ENCODE measurements at places on chromosomes 5 and 9.
A peak's percentile ranks its signal among the peaks of the same experiment; 100 is the strongest.

DNA sequence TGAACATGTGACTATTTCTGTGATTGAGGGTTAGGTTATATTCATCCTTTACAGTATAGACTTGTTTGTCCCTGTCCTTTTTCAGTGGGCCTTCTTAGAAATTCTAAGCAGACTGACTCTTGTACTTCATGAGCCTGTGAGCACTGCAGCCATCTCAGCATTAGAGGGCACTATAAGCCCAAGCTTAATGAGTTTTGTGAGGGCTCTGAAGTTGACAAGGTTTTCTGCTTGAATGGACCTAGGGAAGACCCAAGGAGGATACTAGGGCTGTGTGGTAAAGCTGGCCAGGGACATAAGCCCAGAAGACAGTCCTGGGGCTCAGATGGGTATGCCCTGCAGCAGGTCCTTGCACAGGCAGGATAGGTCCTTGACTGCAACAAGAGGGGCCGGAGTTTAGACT, 126.5 kb downstream of the MRPS30 start:
- DNase-seq = no peak

DNA sequence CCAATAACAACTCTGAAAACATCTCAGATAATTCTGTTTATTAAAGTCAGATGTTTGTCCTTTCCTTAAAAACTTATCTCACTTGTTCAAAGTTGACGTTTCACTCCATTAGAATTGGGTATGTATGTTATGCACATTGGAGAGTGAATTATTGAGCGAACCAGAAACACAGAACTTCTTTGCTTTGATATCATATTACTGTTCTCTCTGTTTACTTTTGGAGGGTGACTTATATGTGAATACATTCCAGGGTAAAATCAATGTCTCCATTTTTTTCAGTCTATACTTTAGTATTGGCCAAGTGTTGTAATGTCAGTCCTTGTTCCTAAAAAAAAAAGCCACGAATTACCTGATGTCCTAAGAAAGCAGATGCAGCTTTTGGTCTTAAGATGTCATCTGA, 307.4 kb downstream of the CSNK1G3 start:
- DNase-seq = peak; percentile 47

- DNase-seq = no peak
Measured at GRCh38 chr9:128145536-128145935, 3.7 kb upstream of the LCN2 start.

DNA sequence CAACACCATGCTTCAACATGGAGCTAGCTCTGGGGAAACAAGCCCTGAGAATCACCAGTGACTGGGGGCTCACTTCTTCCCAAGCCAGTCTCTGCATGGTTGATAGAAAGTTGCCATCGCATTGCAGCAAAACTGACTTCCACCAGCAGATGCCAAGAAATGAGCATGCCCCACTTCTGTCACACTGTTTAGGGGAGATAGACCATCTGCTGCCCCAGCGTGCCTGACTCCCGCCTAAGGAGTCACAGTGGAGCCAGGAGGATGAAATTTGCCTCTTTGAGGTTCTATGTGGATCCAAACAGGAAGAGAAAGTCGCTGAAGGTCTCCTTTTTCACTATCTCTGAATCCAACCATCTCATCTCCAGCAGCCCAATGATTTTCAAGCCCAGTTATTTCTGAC, 116.7 kb upstream of the SLIT3 start:
- DNase-seq = no peak

GRCh38 chr5:7615566-7616061, 219.7 kb downstream of the ADCY2 start:
- DNase-seq = no peak

DNA sequence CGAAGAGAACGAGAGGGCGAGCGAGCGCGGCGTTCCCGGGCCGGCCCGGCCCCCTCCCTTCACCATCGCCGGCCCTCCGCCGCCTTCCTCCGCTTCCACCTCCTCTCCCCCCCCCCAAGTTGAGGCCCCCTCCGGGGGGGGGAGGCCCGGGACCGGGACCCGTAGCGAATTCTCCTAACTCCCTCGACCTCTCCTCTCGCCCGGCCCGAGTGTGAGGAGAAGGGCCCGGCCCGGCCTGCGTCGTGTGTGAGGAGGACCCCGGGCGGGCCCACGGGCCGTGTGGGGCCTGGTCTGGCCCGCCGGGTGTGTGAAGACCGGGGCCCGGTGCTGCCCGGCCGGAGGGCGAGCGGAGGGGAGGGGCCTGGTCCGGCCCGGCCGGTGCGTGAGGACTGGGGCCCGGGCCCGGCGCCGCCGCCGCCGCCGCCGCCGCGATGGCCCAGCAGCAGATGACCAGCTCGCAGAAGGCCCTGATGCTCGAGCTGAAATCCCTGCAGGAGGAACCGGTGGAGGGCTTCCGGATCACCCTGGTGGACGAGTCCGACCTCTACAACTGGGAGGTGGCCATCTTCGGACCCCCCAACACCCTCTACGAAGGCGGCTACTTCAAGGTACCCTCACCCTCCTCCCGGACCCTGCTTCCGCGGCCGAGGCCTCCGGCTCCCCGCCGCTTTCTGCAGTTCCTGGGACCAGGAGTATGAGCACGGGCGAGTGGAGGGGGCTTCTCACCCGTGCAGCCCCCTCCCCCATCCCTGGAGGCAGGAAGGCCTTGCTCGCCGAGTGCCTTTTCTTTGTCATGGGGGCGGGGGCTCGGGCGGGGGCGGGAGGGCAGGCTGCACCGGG, 587 bp downstream of the UBE2R2 start:
- no peak for DNase-seq

- DNase-seq = no peak
Measured at GRCh38 chr9:4750023-4750673, 9.1 kb upstream of the AK3 start.

DNA sequence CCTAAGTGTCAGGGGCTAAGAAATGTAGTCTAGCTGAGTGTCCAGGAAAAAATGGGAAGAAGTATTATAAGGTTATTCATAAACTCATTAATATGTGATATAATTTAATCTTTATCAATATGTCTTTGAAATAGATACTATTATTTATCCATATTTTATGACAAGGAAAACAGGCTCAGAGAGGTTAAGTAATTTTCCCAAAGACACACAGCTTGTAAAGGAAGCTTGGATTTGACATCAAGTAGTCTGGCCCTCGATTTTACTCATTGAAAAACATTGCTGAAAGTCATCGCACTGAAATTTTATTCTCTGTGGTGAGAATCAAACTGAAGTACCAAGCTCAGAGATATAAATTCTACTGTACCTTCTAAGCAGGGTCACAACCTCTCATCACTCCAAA, 276.9 kb downstream of the MSX2 start:
- DNase-seq = no peak

DNA sequence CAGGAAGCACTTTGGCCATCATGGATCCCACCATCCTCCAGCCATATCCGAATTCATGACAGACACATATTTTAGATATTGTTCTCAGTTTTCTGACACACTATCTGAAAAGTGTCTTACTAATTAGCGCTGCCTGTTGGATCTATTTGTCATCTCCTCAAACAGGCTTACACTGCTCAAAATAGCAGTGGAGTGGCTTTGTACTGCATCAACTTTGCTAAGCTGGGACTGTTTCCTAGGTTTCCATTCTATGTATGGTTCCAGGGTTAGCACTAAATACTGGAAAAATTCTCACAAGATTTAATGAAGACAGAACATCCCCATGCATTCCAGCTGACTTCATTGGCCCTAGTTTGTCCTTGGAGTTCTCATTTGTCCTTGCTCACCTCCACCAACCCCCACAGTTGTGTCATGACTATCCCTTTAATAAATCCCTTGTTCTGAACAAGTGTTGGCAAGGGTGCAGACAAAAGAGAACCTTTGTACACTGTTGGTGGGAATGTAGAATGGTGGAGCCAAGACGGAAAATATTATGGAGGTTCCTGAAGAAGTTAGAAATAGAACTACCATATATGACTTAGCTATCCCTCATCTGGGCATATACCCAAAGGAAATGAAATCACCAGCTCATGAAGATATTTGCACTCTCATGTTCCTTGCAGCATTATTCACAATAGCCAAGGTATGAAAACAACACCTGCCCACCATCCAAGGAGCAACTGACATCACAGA, 136.5 kb upstream of the RAI14 start:
- no peak for DNase-seq

DNA sequence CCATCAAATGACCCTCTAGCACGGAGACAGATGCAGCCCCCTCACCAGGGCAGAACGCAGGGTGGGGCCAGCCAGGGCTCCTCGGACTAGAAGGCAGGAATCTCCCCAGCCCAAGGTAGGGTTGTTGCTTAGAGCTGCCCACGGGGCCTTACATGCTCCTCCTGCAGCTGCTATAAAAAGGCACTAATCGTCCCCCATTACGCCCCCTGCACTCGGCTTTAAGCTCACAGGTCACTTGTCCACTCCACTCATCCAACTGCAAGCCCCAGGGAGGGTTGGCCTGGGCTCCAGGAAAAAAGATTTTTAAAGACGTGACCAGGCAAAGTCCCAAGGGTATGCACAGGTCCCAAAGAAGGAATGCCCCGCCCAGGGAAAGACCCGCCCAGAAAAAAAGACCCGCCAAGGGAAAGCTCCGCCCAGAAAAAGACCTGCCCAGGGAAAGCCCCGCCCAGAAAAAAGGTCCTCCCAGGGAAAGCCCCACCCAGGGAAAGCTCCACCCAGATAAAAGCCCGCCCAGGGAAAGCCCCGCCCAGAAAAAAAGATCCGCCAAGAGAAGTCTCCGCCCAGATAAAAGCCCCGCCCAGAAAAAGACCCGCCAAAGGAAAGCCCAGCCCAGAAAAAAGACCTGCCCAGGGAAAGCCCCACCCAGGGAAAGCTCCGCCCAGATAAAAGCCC, 11.1 kb downstream of the GRIN1 start:
- DNase-seq = no peak

- DNase-seq = no peak
Measured at GRCh38 chr9:3682186-3682585, 156.4 kb upstream of the RFX3 start.

DNA sequence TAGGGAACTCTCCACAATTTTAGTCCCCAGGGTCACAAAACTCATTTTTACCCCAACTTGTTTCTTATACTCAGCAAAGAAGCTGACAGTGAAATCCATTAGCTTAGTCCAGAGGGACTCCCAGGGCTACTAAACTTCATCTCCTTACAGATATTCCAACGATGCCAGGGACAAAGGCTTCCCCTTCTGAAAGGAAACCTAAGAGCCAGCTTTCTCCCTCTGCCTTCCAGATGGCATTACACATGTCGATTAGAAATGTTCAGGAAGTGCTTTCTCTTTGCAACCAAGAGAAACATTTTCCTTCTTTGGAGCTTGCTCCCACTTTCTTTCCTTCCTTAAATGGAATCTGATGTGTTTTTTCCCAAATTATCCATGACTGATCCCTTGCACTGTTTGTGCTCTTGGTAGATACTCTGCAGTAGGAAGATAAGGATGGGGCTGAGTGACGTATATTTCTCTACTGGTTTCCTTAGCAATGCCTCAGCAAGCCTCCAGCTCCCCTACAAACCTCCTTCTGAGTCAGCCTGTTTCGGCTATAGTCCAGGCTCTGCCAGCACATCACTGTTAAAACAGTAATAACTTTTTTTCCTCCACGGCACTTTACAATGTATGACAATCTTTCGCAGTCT, 43.0 kb upstream of the HTR4 start:
- DNase-seq = no peak

DNA sequence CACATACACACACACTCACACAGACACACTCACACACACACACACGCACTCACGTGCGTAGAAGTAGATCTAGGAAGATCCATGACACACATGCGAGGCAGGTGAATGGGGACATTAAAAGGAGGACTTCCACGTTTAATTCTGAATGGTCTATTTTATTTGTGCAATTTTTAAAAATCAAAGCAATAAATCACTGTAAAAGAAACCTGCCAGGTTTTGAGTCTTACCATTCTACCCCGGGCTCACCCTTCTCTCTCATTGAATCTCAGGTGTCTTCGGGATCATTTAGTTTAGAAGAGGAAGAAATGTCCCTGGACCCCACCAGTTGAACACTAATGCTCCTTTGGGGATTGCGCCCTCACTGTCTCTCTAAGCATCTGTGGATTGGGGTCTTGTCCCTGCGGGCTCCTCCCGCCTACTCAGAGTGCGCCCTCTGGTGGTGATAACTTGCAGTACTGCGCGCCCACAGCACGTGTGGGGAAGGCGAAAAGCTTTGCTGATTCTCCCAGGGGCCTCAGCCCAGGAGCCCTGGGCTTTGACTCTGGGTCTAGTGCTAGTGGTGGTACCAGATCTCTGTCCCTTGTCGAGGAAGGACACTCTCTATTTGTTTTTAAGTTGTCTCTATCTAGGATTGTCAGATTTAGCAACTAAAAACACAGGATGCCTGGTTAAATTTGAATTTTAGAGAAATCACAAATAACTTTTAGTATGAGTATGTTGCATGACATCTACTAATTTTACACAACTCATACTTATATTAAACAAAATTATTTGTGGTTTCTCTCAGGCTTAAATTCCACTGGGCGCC, 34.8 kb downstream of the BOD1 start:
- no peak for DNase-seq

DNA sequence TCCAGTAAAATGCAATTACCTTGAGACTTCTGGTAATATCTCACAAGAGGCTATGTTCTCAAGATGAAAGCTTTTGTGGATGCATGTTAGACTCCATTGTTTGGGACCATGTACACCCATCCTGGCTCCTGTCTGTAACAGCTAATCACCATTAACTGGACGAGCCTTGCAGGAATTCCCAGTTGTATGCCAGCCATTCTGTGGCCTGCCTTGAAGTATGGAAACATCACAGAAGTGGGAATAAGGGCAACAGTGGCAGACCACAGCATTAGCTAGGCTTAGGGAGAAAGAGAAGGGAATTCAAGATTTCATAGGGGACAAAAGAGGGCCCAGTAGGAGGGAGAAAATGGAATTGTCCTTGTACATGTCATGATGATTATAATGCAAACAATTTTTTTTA, 79.0 kb downstream of the RORB start:
- no peak for DNase-seq

DNA sequence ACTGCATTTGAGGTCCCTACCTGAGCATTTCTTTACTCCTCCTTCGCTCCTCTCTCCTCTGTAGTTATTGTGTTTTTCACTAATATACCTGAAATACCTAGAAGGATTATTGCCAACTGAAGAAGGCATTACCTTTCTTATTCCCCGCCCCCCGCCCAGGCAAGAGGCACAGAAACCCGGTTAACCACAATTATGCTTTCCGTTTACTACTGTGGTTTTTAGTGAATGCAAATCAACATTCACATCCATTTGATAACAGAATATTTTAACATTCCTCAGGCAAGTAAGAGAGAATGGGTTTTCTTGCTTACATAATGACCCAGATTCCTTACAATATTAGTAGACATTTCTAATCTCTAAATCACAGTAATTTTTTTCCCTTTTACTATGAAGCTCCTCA, 136.9 kb downstream of the PCSK5 start:
- DNase-seq = no peak

DNA sequence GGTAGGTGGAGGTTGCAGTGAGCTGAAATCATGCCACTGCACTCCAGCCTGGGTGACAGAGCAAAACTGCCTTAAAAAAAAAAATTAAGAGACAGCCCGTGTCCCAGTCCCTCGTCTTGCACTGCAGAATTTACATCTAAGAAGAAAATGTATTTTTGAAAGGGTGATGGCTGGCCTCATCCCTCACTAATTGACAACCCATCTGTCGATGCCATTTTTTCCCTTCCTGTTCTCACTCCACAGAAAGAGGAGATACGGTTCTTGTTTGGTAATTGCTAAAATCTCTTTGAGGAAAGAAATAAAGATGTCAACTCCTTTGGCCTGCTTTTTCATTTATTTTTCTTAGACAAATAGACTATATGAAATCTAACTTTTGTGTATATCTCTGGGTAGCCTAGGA, 2.4 kb upstream of the LSM11 start:
- no peak for DNase-seq

GRCh38 chr9:20236676-20237075, 385.6 kb downstream of the MLLT3 start:
- no peak for DNase-seq
